Body of pancreas (tissue), 4 donors: ENCODE measurements at places on chromosomes 1 and 21.

DNA sequence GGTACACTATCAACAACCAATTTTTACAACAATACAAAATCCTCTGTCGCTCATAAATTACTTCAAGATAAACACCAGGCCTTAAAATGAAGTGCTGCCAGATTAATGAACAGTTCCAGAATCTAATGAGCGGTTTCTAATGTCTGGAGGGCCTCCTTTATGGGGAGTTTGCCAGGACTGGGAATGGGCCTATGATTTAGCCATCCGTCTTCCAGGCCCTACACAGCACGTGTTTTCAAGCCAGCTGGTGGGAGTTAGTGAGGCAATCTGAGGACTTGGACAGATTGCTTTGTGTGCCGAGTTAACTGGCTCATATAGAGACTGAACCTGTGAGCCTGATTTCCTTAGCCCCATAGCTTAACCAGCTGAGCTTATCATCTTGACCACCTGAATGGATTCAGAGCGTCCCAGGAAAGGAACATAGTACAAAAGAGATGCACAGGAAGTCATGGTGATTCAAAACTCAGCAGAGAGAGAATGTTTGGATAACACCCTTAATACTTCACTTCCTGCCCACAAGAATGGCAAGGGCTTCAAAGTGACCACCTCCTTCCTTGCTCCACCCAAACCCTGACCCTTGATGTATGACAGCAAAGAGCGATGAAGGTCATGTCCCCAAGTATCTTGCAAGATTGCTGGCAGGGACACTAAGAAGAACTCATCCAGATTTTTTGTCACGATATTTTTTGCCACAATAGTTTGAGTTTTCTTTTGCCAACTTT, 143.5 kb downstream of the SLC30A10 start:
- DNase-seq, result no peak

GRCh38 chr1:33015216-33015615, 21.5 kb downstream of the AK2 start:
- DNase-seq, result no peak

DNA sequence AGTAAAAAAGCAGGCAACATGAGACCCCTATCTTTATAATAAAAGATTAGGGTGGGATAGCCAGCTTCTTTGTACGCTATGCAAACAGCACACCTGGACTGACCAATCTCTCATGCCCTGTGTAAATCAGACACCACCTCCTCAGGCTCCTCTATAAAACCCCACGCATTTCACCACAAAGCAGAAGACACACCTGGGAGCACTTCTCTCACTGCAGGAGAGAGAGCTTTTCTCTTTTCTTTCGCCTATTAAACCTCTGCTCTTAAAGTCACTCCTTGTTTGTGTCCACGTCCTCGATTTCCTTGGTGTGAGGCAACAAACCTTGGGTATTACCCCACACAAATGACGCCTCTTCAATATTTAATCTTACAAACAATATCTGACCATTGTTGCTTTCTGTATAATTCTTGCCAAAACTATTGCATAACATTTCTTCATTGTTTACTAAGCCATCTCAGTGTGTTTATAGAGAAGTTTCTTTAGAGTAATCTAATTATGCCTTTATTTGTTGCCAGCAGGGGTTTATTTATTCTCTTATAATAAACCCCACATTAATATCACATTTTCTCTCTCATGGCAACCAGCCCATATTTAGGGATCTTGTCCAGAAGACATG, 31.6 kb upstream of the NUF2 start:
- DNase-seq, result peak; percentile 2

GRCh38 chr1:67169496-67169895, 3.2 kb downstream of the IL23R start:
- DNase-seq, result no peak

DNA sequence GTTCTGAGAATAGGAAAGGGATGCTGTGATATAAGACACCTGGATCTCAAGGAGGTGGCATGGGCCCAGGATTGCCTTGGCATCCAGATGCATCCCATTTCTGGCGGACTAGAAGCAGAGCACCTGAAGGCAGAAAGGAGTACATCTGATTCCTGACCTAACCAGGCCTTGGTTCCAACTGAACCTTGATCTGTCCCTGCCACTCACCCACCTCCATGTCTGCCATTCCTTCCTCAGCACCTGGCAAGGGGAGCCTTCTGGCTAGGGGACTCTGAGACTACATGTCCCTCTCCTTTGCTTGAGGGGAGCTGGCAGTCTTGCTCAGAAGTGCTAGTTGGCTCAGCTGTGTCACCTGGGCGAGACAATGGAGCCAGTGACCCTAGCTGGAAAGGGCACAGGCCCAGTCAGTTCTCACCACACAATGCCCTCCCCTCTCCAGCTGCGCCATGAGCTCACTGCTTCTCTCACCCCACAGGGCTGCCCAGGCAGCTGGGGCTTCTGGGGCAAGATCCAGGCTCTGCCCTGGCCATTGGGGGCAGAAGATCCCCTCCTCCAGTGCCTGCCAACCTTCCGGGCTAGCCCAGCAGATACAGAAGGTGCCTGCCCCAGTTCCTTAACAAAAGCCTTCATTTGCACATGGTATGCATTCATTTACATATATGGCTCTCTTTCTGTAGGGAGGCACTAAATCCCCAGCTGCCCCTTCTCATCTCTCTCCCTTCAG, 2.9 kb downstream of the IGSF8 start:
- no peak for DNase-seq

- peak; percentile 45 for DNase-seq
Measured at GRCh38 chr1:157969697-157970485, 23.6 kb upstream of the KIRREL1 start.
